Left ventricle myocardium inferior (tissue), 1 donor: ENCODE measurements at places on chromosomes 6 and 20.

- no peak overlapping the region for H3K4me3 ChIP-seq
- H3K36me3 ChIP-seq = no peaks in the 10 kb centered on the region
- H3K27me3 ChIP-seq = peaks cover 9% of the 10 kb centered on the region
Observed at GRCh38 chr6:40817369-40817768, 221.7 kb downstream of the UNC5CL start.

- H3K36me3 ChIP-seq = no peaks in the 10 kb centered on the region
- no peaks in the 10 kb centered on the region for H3K27me3 ChIP-seq
Observed at GRCh38 chr6:119105282-119105681, 26.8 kb upstream of the FAM184A start.

DNA sequence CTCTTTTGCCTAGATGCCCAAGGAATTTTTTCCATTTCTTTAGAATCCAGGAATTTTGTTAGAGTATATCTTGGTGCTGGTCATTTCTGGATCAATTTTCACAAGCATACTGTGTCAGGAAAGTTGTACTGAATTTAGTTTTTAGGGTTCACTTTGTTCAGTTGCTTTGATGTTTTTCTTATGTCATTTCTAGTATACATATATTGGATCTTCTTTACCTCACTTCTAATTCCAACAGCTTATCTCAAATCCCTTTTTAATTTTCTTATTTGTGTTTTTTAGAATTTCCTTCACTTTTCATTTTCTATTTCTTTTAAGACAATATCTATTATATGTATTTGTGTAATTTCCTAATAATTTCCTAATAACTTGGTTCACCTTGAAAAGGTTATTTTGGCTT, 281.0 kb upstream of the AGPAT4 start:
- DNase-seq = no peak
- H3K4me1 ChIP-seq = no peaks in the 10 kb centered on the region
- peaks cover 9% of the 10 kb centered on the region for H3K36me3 ChIP-seq
- no peak overlapping the region for H3K27ac ChIP-seq

- no peaks in the 10 kb centered on the region for H3K27me3 ChIP-seq
- H3K27ac ChIP-seq = no peak overlapping the region
- H3K4me1 ChIP-seq = peaks cover 100% of the 10 kb centered on the region
- no peak for DNase-seq
Observed at GRCh38 chr6:108630050-108630714, 69.5 kb downstream of the FOXO3 start.

DNA sequence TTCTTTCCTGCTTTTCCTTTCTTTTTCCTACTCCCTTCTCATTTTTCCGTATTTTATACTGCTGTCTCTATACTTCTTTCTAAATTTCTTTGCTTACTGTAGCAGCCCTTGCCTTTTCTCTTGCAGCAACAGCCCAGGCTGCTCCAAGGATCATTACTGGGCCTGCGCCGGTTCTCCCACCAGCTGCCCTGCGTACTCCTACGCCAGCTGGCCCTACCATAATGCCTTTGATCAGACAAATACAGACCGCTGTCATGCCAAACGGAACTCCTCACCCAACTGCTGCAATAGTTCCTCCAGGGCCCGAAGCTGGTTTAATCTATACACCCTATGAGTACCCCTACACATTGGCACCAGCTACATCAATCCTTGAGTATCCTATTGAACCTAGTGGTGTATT, 148.8 kb downstream of the QKI start:
- H3K4me3 ChIP-seq = no peak overlapping the region
- H3K4me1 ChIP-seq = peaks cover 76% of the 10 kb centered on the region
- peak overlapping the region; percentile 47 for H3K27ac ChIP-seq
- peaks cover 67% of the 10 kb centered on the region for H3K36me3 ChIP-seq
- no peak for DNase-seq
- no peaks in the 10 kb centered on the region for H3K27me3 ChIP-seq

DNA sequence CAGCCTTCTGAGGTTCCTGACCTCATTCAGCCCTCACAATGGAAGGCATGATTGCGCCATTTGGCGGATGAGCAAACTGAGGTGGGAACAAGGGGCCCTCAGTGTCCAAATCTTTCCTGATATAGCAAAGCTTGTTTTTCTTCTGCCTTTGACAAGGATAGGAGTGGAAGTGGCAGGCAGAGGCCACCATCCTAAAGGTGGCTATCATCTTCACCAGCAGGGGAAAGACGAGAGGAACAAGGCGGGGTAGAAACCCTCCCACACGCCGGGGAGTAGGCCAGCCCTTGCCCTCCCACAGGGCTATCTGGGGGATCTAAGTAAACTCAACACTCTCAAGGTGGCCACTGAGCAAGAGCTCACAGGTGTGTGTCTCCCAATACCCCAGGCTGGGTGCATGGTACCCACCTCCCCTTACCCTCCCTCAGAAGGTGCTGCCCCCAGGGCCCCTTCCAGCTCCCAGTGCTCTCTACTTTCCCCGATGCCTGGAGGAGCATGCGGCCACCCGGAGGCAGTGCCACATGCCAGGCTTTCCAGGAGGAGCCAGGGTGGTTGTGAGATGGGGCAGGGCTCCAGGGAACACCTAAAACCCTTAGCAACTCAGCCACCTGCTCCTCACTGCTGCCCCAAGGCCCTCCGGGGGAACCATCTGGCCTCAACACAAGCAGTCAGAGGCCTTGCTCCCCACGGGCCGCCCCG, 11.2 kb downstream of the SPDEF start:
- DNase-seq = no peak
- no peak overlapping the region for H3K4me3 ChIP-seq
- H3K27me3 ChIP-seq = no peaks in the 10 kb centered on the region
- H3K4me1 ChIP-seq = peaks cover 22% of the 10 kb centered on the region
- H3K27ac ChIP-seq = no peak overlapping the region

DNA sequence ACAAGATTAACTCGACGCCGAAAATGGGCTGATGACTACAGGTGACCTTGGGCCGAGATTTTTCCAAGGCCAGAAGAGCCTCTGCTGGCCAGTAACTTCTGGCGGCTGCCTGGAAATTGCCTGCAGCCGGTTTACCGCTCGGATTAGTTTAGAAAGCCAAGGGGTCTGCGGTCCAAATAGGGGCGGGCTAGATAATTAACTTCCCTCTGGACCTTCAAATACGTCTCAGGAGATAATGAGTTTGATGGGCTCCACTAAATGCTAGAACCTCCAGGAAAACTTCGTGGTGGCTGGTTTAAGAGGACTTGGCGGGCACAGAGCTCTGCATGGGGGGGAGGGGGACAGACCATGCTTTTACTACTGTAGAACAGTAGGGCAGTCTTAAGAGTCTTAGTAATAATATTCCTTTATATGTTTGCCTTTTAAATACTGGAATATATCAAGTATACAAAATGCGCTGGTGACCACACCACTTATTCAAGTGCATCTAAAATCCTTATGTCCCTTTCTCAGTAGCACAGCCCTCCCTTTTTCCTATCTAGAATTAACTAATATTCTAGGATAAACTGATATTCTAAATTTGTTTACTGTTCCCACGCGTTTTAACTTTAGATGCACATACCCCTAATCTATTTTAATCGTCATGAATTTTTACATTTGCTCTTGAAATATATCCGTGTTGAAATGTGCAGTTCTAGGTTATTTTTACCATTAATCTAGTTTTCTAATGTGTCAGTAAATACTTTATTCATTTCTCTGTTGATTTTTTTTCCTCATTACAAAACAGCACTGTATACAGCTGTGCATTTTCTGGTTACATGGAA, 107.5 kb upstream of the PRSS16 start:
- peak overlapping the region; percentile 75 for H3K4me3 ChIP-seq
- H3K4me1 ChIP-seq = peaks cover 39% of the 10 kb centered on the region
- peaks cover 19% of the 10 kb centered on the region for H3K36me3 ChIP-seq

DNA sequence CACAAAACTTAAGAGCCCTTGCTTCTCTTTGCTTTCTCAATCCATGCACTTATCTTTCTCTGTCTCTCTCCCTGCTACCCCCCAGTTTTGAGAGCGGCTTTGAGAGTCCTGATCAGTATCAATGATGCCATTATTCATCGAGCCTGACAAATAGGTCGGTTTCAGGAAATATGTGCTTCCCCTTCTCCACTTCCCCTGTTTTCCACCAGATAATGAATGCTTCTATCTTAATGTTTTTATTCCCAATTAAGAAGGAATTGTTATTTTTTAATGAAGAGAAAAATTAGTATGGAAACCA, 117.7 kb downstream of the KIF13A start:
- H3K4me1 ChIP-seq = peaks cover 74% of the 10 kb centered on the region
- H3K27ac ChIP-seq = peak overlapping the region; percentile 65
- no peaks in the 10 kb centered on the region for H3K27me3 ChIP-seq
- no peak overlapping the region for H3K4me3 ChIP-seq

- H3K27me3 ChIP-seq = no peaks in the 10 kb centered on the region
- peaks cover 24% of the 10 kb centered on the region for H3K36me3 ChIP-seq
- peaks cover 48% of the 10 kb centered on the region for H3K4me1 ChIP-seq
- no peak overlapping the region for H3K4me3 ChIP-seq
- H3K27ac ChIP-seq = no peak overlapping the region
Observed at GRCh38 chr6:15484821-15485220, 178.0 kb downstream of the DTNBP1 start.

GRCh38 chr6:132007474-132008190, 56.5 kb upstream of the CCN2 start:
- no peak overlapping the region for H3K4me3 ChIP-seq
- no peaks in the 10 kb centered on the region for H3K27me3 ChIP-seq
- no peak for DNase-seq
- no peak overlapping the region for H3K27ac ChIP-seq
- no peaks in the 10 kb centered on the region for H3K36me3 ChIP-seq

- H3K27me3 ChIP-seq = no peaks in the 10 kb centered on the region
- DNase-seq = no peak
- peaks cover 14% of the 10 kb centered on the region for H3K4me1 ChIP-seq
- no peaks in the 10 kb centered on the region for H3K36me3 ChIP-seq
Observed at GRCh38 chr6:148850964-148851363, 104.1 kb downstream of the UST start.

DNA sequence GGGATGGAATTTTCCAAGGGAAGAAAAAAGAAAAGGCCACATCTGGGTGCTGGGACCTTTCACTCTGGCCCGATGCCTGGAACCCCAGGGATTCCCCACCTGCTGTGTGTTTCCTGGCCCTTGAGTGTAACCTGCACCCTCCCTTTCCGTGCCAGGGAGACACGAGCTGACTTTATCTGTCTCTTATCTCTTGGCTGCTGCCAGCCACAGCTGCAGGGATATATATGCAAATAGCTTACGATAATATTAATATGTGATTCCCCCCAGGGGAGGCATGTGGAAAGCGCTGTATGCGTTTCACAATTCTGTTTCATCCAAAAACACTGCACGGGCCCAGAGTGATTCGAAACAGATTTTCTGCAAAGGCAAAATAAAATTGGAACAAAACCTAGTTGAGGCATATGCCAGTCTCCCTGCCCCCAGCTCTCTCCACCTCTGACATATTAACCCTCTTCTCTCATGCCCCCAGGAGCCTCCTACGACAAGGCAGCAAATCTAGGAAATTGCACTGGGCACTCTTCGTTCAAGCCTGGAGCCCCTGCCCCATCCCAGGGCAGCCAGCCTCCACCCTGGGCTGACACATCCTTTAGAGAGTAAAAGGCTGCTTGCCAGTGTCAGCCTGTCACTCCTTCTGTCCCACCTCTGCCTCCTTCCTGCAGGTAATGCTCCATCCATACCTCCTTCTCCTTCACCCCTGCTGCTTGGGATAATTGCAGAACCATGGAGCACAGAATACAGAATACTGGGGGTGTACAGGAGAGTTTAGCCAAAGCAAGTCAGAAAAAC, 1.3 kb downstream of the RIPOR3 start:
- DNase-seq = peak; percentile 23
- H3K4me1 ChIP-seq = peaks cover 35% of the 10 kb centered on the region
- H3K27me3 ChIP-seq = peaks cover 23% of the 10 kb centered on the region
- H3K4me3 ChIP-seq = peak overlapping the region; percentile 69
- no peaks in the 10 kb centered on the region for H3K36me3 ChIP-seq
- peak overlapping the region; percentile 85 for H3K27ac ChIP-seq

GRCh38 chr6:35385457-35386202, 43.3 kb downstream of the PPARD start:
- H3K27ac ChIP-seq = no peak overlapping the region
- peaks cover 6% of the 10 kb centered on the region for H3K4me1 ChIP-seq
- DNase-seq = peak; percentile 19
- no peak overlapping the region for H3K4me3 ChIP-seq

- H3K27ac ChIP-seq = no peak overlapping the region
- H3K4me1 ChIP-seq = no peaks in the 10 kb centered on the region
- no peak overlapping the region for H3K4me3 ChIP-seq
- peaks cover 36% of the 10 kb centered on the region for H3K36me3 ChIP-seq
Observed at GRCh38 chr6:89799756-89800155, 19.8 kb downstream of the MDN1 start.
